ENCODE measurements at places on chromosomes 7 and 10.

- DNase-seq = no peak
These were observed 65.9 kb downstream of the AUTS2 start for GRCh38 chr7:69663911-69664832.

- DNase-seq = no peak
These were observed 261.5 kb upstream of the SORCS1 start for GRCh38 chr10:107425931-107426553.

- DNase-seq = peak; percentile 18
These were observed 409.0 kb upstream of the MGMT start for GRCh38 chr10:129057856-129058663.

- no peak for DNase-seq
These were observed 33.4 kb downstream of the CCM2 start for GRCh38 chr7:45033261-45033930.

- no peak for DNase-seq
These were observed 29.3 kb upstream of the PRKAR1B start for GRCh38 chr7:756231-756927.

- no peak for DNase-seq
These were observed 200.9 kb downstream of the CXCL12 start for GRCh38 chr10:44183667-44184632.

- no peak for DNase-seq
These were observed 140.4 kb downstream of the PIP4K2A start for GRCh38 chr10:22573820-22574569.

GRCh38 chr7:55214707-55215106 lies 150.4 kb upstream of the LANCL2 start:
- no peak for DNase-seq

DNA sequence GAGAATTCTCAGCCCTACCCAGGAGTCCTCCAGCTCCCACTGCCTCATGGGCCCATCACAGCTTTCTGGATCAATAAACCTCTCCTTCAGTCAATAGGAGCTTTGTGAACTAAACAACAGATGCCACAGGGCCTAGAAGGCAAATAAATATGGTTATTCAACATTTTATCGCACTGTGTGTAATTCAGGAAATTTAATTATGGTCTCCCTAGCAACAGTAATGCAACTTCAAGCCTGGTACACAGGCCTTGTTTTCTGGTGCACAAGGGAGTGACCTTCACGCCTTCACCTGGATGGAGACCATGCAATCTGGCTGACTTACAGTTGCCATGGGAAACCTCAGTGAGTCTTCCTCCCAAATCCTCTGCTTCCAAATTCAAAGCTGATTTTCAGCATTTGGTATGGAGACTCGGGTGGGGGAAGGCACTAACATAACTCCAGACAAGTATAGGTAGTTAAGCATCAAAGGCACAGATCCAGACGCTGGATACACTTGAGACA lies 441.0 kb upstream of the NPVF start:
- DNase-seq = no peak

DNA sequence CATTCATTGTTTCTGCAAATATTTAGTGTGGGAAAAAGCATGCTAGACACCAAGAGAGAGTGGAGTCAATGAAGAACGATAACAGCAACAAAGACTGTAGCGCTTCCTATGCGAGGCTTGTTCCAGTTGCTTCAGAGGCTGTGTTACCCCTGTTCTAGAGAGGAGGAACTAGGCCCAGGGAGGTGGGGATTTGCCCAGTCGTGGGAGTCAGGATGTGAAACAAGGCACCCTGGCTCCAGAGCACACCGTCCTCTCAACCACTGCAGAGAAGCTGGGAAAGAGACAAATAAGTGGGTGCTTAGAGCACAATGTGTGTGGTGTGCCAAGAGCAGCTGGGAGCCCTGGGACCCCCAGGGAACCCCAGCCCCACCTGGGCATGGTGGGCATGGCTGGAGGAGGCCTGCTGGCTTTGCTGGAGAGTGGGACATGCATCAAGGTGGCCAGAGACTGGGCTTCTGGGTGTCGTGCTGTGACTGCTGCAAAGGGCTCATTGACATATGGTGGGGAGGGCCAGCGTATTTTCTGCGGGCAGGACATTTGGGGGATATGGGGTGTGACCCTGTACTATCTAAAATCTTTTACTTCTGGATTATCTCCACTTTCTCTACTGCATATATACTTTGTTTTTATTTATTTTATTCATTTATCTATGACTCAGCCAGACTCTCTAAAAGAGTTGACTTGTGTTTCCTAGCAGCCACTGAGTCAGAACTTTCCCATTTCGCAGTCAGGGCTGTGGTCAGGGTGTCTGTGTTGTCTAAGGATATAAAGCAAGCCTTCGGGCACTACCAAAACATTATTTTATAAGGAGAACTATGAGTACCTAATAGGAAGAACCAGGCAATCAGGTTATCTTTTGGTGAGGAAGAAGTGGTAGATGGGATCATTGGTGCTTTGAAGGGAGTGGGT lies 95.4 kb downstream of the TCF7L2 start:
- DNase-seq = no peak

DNA sequence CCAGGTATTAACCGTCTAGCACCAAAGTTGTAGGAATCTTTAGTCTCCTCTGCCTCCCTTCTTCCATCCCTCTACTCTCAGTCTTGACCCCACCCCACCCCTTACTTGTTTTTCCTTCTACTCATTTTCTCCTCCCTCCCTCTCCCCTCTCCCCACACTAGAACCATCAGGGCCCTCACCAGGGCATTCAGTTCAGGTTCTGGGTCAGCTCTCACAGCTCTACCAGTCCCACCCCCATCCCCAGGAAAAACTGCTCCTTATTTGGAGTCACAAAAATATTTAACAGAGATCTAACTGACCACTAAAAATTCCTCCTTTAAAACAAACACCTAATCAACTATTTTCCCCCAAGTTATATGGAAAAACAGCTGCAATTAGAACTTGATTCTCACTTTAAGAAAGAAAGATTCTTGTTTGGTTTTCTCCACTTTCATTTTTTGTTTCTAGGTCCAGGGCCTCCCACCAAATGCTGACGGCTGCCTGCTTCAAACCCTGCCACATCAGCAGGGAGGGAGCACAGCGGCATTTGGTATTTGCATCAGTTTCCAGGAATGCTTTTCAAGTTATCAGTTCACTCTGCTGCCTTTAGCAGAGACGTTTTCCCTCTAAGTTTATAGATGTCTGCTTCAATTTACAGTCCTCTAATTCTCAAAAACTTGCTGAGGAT lies 2.8 kb upstream of the COL1A2 start:
- DNase-seq = no peak

DNA sequence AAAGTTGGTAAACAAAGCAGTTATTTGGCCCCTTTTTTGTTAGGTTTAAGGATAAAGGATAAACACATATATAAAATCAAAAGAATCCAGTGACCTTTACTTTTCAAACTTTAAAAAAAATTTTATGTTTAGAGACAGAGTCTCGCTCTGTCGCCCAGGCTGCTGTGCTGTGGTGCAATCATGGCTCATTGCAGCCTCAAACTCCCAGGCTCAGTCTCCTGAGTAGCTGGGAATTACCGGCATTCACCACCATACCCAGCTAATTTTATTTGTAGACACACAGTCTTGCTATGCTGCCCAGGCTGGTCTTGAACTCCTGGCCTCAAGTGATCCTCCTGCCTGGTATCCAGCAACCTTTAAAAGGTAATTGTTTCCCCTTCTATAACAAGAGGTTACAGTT lies 31.3 kb downstream of the GNA12 start:
- DNase-seq = no peak

- no peak for DNase-seq
These were observed 110.6 kb downstream of the LSM5 start for GRCh38 chr7:32379510-32380112.

DNA sequence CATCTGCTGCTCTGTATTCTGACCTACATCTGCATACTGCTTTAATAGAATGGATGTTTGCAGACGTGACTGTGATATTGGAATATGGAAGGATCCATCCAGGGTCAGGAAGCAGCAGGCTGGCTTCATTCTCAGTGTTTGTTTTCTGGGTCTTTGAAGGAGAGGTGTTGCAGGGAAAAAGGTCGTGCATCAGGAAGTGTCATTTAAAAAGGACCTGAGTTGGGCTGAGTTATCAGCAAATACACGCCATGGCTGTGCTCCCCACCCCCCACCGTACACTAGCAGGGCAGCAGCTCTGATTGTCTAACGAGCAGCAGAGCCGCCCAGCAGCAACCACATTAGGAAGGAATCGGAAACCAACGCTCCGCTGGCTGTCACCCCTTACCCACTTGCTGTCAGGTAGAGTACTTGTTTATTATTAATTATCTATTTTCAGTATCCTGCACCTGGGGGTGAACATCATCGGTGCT lies 63.1 kb upstream of the STEAP1B start:
- DNase-seq = no peak

- DNase-seq = no peak
These were observed 276.5 kb upstream of the KLF6 start for GRCh38 chr10:4061441-4061951.

DNA sequence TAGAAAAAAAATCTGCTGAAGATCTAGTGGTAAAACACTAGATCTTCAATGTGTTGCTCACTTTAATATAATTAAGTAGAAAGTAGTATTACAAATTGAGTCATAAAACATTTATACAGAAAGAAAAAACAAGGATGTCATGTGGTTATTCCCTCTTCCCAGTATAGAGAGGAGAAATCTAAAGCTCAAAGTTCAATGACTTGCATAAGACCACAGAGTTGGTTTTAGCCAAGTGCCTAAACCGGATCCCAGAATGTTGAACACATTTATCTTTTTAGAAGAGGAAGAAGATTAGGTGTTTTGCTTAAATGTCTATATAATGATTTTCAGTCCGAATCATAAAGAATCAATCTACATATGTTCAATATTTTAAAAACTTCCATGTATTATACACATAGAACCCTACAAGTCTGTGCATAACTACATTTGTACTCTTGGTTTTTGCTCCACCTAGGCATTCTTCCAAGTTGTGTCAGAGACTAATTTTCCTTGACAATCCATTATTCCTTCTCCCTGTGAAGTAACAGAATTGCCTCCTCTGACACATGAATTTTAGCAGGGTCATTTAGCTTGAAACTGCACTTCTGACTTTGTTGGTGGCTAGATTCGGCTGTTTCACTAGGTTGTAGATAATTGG lies 389.2 kb downstream of the MAGI2 start:
- no peak for DNase-seq

- DNase-seq = no peak
These were observed 286 bp downstream of the DGKI start for GRCh38 chr7:137846549-137846826.

DNA sequence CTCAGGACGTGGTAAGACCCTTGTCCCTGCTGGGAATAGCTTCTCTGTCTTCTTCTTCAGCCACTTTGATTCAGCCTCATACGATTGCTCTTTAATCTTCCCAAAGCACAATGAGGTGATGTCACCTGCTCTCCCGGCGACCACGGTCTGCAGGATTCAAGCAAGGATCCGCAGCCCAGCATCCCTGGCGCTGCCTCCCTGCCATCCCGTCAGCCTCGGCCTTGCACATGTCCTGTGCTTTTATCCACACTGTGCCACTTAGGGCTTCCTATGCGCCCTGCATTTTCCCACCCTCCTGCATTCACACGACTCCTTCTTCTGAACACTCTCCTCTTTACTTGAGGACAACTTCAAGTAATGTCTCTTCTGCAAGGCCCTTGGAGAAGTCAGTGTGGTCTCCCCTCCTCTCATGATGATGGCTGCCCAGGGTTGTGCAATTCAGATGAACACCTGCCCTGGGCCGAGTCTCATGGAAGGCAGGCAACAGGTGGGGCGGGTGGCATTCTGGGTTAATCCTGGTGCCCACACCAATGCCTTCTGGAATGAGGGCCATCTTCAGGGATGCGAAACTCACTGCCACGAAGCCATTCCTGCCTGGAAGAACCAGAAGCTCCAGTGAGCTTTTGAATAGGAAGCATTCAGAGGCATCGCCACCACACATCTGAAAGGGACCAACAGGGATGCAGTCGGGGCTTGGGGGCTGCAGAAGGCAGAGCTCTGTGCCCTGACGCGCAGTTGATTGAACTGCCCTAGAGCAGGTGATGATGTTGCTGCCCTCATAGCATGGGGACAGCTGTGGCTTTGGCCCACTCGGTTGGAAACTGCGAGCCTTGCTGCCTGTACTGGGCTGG lies 287.5 kb downstream of the GLRX3 start:
- DNase-seq = no peak

GRCh38 chr7:158076215-158076614 lies 511.4 kb downstream of the PTPRN2 start:
- no peak for DNase-seq

DNA sequence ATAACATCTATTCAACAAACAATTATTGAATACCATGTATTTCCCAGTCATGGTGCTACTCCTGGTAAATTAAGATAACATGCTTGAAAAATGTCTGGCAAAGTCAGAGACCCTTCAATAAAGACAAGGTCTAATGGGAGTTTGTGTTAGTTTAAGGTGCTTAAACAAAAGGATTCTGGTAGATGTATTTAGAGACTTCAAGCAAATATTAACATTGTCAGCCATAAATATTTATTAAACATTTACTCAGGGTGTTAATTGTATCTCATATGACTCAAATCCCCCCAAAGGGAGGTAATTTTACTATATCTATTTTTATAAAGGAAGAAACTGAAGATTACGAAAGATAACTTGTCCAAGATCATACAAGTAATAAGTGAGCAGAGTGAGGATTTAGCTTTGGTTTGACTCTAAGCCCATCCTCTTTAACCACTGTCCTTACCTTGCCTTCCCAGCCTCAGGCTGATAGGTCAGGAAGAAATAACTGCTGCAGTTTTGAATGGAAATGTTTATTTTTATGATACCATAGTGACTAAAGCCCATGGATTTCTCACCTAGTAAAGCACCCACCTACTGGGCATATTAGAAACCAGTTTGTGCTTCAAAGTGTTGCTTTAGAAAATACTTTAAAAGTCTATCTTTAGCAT lies 215.4 kb downstream of the COBL start:
- no peak for DNase-seq

DNA sequence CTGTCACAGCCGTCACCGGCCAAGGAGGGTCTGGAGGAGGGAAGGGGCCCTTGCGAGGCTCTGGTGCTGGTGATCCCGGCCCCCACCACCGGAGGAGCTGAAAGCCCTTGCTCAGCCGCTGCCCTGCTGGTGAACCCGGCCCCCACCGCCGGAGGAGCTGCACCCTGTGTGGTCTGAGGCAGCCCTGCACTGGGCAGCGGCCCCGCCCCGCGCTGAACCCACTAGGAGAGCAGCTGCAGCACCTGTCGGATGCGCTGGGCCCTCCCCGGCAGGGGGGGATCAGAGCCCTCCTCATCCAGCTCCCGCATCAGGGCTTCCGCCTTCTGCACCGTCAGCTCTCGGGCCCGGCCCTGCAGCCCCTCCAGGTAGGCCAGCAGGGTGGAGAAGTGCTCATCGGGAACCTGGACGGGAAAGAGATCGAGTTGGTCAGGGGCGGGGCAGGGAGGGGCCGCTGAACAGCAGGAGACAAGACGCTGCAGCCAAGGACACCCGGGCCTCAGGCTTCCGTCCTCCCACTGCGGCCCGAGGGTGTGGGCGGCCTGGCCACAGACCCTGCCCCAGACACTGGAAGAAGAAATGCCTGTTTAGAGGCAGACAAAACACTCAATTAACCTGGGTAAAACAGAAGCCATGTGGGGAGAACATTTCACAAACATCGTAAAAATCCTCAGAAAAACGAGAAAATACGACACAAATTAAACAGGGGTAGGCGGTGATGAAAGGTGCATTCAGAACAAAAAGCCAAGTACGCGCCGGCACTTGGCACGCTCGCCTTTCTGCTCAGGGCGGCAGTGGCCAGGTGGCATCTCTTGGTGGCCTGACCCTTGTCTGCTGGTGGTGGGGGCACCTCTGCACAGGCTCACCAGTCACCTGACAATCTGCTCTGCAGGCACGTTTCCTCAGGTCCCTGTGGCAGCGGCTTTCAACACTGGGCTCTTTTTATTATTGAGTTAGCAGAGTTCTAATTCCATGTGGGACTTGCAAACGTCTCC lies 14.7 kb downstream of the CYP2W1 start:
- no peak for DNase-seq
